SW 1271 (cell line): ENCODE measurements at places on chromosomes 12 and 14.

DNA sequence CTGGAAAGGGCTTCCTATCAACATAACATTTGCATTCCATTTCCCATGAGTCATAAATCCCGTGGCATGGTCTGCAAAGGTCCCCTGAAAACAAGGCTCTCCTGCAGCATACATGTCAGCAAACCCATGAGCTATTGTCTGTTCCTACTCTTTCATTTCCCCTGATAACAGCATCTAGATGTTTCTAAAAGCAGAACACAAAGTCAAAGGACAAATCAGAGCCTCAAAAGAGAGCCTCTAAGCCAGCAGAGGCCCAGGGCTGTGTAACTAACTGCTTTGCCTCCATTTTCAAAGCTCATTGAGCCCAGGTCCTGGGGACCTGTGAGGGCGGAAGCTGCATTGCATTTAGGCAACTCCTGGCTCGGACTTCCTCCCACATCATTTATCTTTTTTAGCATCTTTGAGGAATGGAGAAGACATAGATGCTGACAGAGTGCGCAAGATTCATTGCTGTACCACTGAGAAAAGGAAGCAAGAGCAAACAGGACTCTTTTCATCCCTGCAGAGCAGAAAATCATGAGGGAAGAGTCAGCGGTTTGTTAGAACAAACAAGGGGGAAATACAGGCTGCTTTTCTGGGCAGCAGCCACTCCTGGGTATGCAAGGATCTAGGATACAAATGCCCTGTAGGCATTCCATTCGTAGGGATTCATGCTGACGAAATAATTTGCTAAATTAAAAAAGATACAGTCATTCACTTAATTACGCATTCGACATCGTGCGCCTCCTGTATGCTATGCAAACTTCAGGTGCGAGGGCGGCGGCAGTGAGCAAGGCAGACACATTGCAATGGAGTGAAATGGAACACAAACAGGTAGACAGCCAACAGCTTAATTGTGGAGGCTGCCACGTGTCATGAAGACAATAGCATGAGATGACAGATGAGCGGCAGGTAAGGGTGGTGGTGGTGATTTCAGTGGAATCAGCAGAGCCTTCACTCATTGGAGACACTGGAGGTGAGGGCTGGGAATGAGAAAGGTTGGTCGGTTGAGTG lies 131.0 kb downstream of the TMEM132D start:
- no peak for DNase-seq

- DNase-seq: no peak
Observed at GRCh38 chr12:1505576-1505975, 88.8 kb downstream of the FBXL14 start.

GRCh38 chr12:48990552-48990951 lies 8.6 kb downstream of the DDN start:
- no peak for DNase-seq

DNA sequence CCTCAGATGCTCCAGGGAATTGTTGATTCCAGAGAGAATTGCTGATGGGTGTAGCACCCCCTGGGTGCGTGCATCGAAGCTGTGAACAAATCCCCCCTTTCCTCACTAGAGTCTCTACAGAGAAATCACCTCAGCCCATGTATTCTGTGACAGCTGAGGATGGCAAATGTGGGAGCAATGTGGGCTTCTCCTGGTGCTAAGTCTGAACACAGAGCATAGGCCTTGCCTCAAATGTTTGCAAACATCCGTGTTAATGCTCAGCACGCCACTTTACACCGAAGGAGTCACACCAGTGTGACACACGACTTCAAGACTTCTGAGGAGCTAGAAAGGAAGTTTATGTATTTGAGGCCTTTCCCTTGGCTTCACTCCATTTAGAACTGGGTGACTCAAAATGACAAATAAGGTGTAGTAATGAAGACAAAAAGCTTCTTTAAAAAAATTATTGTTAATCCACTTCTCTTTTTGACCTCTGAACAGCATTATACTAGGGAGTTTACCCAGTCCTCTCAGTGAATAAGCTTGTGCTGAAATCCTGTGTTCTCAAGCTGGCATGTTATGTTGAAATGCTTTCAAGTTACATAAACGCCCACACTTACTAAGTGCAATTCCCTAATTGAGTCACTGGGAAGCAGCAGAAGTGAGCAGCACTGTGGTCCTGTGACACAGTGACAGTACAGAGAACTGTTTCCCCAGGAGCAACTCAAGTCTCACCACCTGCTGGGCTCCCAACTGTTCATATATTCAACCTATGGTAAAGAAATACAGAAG lies 92.9 kb downstream of the FAR2 start:
- no peak for DNase-seq

- DNase-seq: no peak
Observed at GRCh38 chr12:85457016-85457415, 177.0 kb downstream of the ALX1 start.

GRCh38 chr14:102722646-102723045 lies 54.6 kb upstream of the TRAF3 start:
- no peak for DNase-seq

GRCh38 chr12:30969606-30970395 lies 43.3 kb downstream of the TSPAN11 start:
- no peak for DNase-seq

- no peak for DNase-seq
Observed at GRCh38 chr12:64993461-64993860, 127.6 kb downstream of the WIF1 start.

DNA sequence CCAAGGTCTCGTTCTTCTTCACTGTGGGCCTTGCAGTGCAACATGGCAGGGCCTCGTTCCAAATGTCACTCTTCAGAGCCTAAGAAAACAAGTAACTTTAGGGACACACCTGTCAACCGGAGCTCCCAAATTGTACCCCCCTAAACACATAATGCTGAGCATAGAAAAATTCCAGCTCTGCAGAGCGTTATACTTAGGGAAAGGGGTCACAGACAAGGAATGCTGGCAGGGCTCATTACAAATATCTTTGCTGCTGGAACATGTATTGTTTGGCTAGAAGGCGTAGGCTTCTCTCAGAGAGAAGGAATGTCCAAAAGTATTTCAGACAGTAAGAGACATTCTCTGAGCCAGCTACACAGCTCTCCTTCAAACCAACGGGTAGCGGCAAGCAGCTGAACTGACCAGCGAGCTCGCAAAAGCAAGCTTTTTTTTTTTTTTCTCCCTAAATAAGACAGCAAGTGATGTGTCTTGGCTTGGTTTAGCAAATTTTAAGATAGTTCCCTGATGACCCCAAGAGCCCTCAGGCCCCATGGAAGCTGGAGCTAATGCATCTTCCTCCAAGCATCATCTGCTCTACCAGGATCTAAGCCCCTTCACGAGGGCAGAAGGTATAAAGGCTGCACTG lies 24.5 kb downstream of the SSH1 start:
- DNase-seq: no peak

DNA sequence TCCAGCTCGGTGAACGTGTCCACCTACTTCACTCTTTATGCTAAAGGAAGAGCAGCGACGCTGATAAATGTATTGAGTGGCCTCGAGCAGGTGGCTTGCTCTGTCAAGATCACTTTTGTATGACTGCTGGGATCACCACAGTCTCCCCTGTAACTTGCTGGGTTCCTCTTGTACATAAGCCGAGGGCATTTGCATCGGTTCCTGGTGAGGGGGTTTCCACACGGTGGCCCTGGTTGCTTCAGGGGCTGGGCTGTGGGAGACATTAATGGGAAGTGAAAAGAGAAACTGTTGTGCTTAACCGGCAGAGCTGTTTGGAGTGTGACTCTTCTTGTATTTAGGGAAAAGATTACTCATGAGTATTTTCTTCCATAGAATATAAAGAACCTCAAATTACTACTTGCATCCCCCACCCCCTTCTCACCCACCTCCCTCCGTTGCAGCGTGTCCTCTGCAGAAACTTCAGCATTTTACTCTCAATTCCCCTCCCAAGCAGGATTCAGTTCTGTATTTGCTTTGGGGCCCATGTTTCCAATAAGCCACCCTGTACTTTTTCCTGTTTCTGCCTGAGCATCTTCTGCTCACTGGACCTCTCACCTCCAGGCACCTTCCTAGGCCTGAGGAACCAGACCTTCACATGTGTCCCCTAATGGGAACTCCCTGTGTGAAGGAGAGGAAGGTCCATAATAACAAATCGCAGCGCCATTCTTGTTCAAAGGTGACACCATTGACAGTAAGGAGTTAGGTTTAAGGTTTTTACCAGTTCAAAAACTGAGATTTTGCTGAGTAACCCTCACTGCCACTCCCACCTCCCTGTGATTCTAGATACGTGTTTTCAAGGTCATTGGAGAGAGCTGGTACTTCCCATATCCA lies 187.0 kb downstream of the ETV6 start:
- DNase-seq: no peak

GRCh38 chr12:120397824-120398540 lies 29.0 kb upstream of the MSI1 start:
- no peak for DNase-seq

DNA sequence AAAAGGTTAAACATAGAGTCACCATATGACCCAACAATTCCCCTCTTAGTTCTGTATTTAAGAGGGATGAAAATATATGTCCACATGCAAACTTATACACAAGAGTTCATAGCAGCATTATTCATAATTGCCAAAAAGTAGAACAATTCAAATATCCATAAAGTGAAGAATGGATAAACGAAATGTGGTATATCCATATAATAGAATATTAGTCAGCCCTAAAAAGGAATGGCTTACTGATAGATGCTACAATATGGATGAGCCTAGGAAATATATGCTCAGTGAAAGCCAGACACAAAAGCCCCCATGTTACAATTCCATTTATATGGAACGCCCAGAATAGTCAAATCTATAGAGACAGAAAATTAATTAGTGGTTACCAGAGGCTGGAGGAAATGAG lies 44.1 kb upstream of the RIN3 start:
- DNase-seq: no peak

DNA sequence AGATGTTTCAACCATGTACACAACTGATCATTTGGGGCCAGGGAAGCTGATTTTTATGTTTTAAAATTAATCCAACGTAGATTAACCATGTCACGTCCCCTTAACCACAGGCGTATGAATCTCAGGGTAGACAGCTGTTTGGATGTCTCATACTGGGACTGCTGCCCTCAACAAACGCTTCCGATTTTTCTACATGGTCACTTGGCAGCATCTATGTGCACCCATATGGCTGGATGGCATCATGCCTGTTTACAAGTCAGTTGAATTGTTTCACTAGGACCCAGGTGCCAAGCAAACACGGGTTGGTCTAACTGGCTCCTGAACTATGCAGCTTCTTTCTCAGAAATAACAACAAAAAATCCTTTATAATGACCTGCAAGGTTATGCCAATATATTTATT lies 393.8 kb downstream of the NPAS3 start:
- no peak for DNase-seq

- no peak for DNase-seq
Observed at GRCh38 chr12:7557227-7557626, 53.6 kb upstream of the CD163 start.
